Glomerular endothelial cell (primary cell): ENCODE measurements at places on chromosomes 5 and 9.

DNA sequence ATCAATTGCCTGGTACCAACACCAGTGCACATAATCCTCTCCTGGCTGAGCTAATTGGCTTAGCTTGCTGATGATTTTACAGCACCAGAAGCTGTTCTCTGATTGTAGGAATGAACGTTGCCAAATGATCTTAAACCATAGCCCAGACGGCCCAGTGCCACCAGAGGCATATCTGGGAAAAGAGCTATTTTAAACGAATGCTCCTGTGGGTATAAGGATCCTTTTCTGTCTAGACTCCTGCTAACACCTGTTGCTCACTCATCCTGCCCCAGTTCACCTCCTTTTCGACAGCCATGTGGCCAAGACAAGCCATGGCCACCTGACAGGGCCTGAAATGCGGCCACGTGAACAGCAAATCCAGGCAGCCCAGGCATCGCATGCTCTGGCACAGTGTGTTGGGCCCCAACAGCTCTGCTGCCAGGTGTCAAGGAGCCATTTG lies 289.9 kb upstream of the SLC30A5 start:
- no peak for DNase-seq

- DNase-seq: peak; percentile 16
Measured at GRCh38 chr5:139863855-139864558, 68.4 kb downstream of the PSD2 start.

DNA sequence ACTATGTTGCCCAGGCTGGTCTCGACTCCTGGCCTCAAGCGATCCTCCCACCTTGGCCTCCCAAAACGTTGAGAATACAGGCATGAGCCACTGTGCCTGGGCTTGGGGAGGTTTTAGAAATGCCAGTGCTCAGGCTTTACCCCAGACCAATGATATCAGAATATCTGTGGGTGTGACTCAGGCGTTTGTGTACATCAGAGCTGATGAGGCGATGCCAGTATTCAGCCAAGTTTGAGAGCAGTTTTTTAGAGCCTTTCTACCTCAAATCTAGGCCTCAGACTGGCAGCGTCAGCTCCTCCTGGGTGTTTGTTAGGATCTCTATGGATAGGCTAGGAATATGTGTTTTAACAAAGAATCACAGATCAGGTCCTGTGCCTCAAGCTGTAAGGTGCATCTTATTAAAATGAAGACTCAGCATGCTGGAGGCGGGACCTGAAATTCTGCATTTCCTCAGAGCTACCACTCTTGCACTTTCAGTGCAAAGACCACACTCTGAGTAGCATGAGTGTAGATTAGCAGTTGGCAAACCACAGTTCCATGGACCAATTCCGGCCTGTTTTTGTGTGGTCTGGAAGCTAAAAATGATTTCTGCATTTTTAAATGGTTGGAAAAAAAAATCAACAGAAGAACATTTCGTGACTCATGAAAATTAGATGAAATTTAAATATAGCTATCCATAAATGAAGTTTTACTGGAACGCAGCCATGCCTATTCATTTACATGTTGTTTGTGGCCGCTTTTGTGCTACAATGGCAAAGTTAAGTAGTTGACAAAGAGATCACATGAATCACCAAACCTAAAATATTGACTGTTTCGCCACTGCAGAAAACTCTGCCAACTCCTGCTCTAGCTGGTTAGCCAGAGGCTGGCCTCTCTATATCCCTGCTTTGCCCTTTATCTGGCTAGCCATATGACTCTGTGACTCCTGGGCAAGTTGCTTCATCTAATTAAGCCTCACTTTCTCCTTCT lies 92.2 kb downstream of the KLF4 start:
- no peak for DNase-seq

DNA sequence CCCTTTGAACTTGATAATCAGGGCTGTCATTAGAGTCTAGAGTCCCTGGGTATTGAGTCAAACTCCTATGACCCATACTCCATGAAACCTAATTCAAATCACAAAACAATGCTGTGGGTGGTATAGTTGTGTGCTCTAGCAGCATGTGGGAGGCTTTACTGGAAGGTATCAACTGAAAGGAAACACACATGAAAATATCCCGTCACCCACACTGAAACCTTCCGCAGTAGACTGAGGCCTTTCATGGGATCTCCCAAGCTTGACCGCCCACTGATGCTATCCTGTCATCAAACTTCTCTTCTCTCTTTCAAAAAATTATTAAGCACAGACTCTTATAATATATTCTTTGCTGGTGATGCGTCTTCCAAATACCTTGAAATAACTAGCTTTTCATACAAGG lies 569.1 kb upstream of the MEF2C start:
- no peak for DNase-seq

DNA sequence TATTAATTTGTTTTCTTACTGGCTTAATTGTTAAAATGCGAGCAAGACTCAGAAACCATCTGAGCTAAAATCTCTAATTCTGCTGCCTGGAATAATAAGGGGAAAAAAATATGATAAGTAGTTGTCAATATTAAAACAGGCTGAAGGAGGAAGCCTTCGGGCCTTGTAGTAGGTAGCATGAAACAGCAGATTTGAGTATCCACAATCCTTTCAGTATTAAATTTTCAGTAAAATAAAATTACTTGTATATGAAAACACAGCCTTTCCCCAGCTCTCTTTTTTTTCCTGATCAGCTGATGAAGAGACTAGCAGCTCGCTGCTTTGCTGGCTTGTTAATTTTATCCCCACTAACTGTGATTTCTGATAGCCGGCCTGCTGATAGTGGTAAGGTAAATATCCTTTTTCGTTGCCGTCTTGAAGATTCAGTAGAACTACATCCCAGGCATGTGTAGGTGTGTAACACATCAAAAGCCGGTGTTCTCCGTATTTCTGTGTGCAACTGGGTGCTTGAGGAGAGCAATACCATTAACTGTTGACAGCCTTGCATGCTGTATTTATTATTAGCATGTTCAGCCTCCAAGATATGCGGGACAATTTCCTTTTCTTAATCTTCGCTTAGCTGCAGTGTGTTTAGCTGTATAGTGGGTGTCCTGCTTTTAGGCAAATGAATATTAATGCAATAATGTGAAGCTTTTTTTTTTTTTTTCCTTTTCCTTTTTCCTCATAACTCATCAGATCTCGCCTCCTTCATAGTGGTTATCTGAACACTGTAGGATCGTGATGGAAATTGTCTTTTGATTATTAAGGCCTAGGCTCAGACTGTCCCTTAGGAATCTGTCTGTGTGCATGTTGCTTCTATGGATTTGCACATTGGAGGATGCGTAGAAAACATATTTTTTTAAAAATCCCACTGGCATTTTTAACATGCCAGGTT lies 144.6 kb downstream of the SMARCA2 start:
- no peak for DNase-seq

DNA sequence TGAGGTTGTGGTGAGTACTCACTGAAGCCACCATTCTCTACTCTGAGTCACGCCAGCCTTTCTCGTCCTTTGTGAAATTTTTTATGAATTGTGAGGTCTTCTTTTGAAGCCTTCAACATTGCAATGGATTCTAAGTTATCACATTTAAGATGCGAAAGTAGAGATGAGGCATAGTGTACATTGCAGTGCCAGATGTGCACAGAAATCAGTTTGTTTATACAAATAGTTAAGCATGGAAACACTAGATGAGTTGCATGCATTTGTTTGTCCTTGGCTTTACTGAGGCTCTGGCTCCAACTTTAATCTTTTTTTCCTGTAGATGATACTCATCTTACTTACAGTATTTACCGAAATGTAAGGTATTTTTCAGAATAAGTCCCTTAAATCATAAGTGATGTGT lies 453.7 kb upstream of the RIOK2 start:
- no peak for DNase-seq

- no peak for DNase-seq
Measured at GRCh38 chr5:90231688-90232087, 177.9 kb downstream of the CETN3 start.

- DNase-seq: no peak
Measured at GRCh38 chr5:7517006-7517405, 121.1 kb downstream of the ADCY2 start.

DNA sequence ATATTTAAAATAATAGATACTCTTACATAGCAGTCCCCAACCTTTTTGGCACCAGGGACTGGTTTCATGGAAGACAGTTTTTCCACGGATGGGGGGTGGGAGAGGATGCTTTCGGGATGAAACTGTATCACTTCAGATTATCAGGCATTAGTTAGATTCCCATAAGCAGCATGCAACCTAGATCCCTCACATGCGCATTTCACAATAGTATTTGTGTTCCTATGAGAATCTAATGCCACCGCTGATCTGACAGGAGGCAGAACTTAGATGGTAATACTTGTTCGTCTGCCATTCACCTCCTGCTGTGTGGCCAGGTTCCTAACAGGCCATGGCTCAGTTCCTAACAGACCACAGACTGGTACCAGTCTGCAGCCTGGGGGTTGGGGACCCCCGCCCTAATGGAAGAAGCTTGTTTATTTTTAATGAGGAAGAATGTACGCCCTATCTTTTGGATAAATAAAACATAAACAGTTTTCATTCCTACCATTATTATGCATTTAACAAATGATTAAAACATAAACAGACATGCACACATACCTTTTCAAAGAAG lies 187.7 kb downstream of the ZSWIM6 start:
- no peak for DNase-seq

- DNase-seq: no peak
Measured at GRCh38 chr5:166509085-166509484, 1782.4 kb upstream of the WWC1 start.

DNA sequence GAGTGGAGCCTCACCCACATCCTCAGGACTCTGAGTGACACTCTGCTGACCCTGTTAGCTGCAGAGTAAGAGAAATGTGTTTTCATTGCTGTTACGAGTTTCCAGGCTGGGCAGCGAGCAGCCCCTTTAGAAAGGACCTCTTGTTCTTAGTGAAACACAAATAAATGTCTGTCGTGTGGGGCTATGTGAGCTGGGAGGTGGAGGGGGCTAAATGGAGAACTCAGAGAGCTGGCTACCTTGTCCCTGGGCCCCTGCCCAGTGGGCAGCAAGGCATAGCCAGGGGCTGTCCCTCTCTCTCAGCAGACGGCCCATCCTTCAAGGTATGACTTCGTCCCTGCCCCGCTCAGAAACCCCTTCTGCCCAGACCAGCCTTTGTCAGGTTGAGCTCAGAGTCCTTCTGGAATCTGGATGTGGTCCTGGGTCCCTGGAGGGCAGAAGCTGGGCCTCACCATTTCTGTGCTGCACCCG lies 10.2 kb downstream of the DCANP1 start:
- DNase-seq: no peak

- no peak for DNase-seq
Measured at GRCh38 chr9:113707953-113708695, 168.0 kb upstream of the ZNF618 start.

- DNase-seq: no peak
Measured at GRCh38 chr5:57193757-57194413, 20.0 kb downstream of the GPBP1 start.

- no peak for DNase-seq
Measured at GRCh38 chr5:77012601-77013000, 17.6 kb upstream of the AGGF1 start.

DNA sequence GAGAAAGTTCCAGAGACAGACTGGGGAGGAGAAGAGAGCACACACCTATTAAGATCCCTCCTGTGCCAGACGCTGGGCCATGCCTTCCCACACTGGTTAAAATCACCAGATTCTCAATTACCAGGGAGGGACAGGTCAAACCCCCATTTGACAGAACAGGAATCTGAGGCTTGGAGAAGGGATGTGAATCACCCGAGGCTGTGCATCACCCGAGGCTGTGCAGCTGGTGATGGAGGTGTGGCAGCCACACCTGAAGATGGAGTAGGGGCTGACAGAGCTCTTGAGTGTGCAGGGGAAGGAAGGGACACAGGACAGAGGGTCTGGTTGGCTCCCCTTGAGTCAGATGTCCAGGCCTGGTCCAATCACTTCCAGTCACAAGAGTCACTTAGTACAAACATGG lies 70.6 kb downstream of the LMX1B start:
- DNase-seq: no peak

DNA sequence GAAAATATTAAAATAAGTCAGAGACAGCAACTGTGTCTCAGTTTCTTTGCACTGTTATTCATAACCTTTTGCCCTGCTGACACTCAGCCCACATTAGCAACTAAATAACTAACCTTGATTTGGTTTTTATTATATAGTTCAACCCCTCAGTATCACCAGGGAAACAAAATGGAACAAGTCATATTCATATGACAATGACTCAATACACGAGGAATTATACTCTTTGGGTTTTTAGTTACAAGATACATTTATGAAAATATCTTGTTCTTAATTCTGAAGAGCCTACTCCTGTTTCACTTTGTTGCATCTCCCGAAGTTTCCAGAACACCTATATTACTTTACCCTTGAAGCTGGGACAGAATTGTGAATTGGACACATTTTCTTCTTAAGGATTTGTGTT lies 845.4 kb downstream of the EFNA5 start:
- DNase-seq: no peak

- no peak for DNase-seq
Measured at GRCh38 chr9:8382777-8383527, 583.4 kb upstream of the DMAC1 start.

DNA sequence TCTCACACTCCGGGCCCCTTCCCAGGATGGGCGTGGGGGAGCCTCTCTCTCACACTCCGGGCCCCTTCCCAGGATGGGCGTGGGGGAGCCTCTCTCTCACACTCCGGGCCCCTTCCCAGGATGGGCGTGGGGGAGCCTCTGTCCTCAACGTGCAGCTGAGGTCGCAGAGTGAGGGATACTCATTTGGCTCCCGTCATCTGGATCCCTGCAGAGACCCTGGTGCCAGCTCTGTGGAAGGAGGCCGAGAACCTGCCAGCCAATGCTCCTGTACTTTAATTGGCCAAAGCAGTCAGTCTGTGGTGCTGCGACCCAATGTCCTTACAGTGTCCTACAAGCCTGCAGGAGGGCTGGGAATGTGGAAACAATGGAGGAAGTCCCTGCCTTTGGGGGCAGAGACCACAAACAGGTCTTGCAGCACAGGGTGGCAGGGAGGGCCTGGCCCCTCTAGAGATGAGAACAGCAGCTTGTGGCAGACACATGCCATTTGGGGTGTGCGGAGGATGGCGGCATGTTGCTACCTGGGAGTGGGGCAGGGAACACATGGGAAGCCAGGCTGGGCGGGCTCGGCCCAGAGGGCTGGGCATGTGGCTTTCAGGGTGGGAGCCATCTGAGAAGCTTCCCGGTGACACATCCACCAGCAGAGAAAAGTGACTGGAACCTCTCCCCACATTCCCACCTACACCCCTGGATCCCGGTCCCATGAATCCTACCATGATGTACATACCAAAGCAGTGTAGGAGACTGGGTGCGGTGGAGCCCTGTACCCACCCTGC lies 13.6 kb upstream of the MRNIP start:
- no peak for DNase-seq

GRCh38 chr9:137317718-137318511 lies 15.8 kb upstream of the NRARP start:
- no peak for DNase-seq

GRCh38 chr9:130869250-130869649 lies 27.4 kb downstream of the QRFP start:
- DNase-seq: no peak
